ENCODE measurements at places on chromosomes 16 and 17. TPM values are rescaled to one million over a fixed set of nuclear protein-coding genes. Genes with fewer than 3 reads are reported as not detected.

Gene RTN4RL1
- not detected for total RNA-seq

Gene PTGES3L
- total RNA-seq = 0.47 TPM

Gene SCNN1B
- total RNA-seq = not detected

Gene CTRB2
- not detected for total RNA-seq

Gene NHLRC4
- total RNA-seq = 0.25 TPM

Gene CLEC16A
- 20.5 TPM for total RNA-seq
